HFFc6 (cell line): ENCODE measurements at places on chromosomes 7 and 10. TPM values are rescaled to one million over a fixed set of nuclear protein-coding genes. Genes with fewer than 3 reads are reported as not detected.

The AKAP9 gene
- total RNA-seq: 24.6 to 34.4 TPM (median 30.2 TPM) in 3 replicates

The TFPI2 gene
- 39.7 to 89.9 TPM (median 53.1 TPM) in 3 replicates for total RNA-seq

The MRPS17 gene
- total RNA-seq: 14.5 to 20.1 TPM (median 15.7 TPM) in 3 replicates

The CTTNBP2 gene
- total RNA-seq: not detected in 2 replicates

- no peak for DNase-seq
- H3K27me3 ChIP-seq: no peaks in the 10 kb centered on the region
- peak within 1 kb of the TSS; percentile 93 for H3K27ac ChIP-seq
- H3K4me3 ChIP-seq: peak within 1 kb of the TSS; percentile 95
- H3K36me3 ChIP-seq: peaks cover 28% of the 10 kb centered on the region
Observed at GRCh38 chr10:48604991-48605508, at the start of gene ARHGAP22. Gene ARHGAP22, minus strand, starts transcription at chr10:48605073. Its CDS starts 277 bp downstream, at chr10:48604796.

GRCh38 chr10:76667408-76668370 lies 969.9 kb downstream of the KCNMA1 start:
- H3K27me3 ChIP-seq: peaks cover under 1% of the 10 kb centered on the region; the same call in 1 of the 2 replicates
- no peaks in the 10 kb centered on the region for H3K36me3 ChIP-seq
- H3K4me3 ChIP-seq: no peak overlapping the region
- DNase-seq: no peak
- no peak overlapping the region for H3K27ac ChIP-seq

DNA sequence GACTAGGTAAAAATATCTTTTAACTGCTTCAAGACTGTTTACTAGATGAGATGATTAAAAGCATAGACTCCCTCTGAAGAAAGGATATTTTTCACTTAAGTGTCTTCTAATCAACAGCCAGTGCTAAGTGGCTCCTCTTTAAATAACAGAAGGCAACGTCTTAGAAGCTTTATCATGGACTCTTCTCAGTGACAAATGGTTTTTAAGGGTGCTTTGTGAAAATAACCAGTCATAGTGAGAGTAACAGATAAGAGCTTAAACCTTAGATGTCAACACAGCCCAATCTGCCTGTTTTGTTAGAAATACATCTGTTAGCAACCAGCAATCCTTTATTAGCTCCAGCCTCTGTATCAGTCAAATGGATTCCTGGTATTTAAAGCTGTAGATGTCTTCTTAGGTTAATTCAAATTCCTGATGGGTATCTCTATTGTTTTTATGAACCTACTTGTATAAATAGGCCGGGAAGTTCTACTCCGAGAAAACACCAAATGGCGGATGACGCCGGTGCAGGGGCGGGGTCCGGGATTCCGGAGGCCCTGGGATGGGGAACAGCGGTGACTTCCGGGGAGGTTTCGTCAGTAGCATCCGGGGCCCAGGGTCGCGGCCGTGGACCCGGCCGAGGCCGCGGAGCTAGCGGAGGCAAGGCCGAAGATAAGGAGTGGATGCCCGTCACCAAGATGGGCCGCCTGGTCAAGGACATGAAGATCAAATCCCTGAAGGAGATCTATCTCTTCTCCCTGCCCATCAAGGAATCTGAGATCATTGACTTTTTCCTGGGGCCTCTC lies 285.4 kb downstream of the GPR37 start:
- H3K4me1 ChIP-seq: no peaks in the 10 kb centered on the region
- no peak overlapping the region for H3K27ac ChIP-seq
- no peak overlapping the region for H3K4me3 ChIP-seq
- H3K27me3 ChIP-seq: no peaks in the 10 kb centered on the region
- DNase-seq: no peak

DNA sequence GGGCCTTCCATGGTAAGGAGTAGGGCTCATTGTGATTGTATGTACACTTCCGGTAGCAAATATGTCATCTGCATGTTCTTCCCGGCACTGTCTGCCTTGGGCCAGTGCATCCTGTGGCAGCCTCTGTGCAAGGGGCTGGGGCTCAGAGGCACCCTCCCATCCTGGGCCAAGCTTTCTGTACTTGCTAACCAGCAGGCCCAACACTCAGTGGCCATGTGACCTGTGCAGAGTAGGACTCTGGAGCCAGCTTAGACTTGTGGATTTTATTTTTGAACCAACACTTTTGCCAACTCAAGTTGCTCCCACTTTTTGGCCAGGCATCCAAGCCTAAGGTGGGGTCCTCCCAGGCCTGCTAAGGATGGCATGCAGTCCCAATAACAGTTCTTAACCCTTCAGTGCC lies 25.0 kb downstream of the LDB3 start:
- H3K27me3 ChIP-seq: peaks cover 3% of the 10 kb centered on the region; the same call in 1 of the 2 replicates
- no peak overlapping the region for H3K4me3 ChIP-seq

DNA sequence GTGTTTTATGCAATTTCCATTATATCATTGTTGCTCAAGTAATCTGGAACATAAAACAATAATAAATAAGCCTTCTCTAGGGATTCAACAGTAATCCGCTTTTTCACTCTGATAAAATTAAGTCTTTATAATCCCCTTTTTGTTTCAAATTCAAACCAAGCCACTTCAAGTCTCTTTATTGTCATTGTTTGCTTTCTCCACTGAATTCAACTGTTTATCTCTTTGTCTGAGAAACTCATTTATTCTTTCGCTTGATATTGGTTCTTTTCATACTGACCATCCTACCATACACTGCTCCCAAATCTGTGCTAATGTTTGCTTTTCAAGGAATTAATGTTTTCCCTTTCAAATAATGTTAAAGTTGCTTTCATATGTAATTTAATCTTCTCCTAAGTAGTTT lies 550.4 kb upstream of the PCDH15 start:
- H3K4me1 ChIP-seq: no peaks in the 10 kb centered on the region
- DNase-seq: no peak
- no peaks in the 10 kb centered on the region for H3K27me3 ChIP-seq
- no peak overlapping the region for H3K4me3 ChIP-seq

- no peaks in the 10 kb centered on the region for H3K4me1 ChIP-seq
- no peaks in the 10 kb centered on the region for H3K27me3 ChIP-seq
- no peak overlapping the region for H3K27ac ChIP-seq
Observed at GRCh38 chr10:98748298-98748697, 301.6 kb upstream of the HPS1 start.

DNA sequence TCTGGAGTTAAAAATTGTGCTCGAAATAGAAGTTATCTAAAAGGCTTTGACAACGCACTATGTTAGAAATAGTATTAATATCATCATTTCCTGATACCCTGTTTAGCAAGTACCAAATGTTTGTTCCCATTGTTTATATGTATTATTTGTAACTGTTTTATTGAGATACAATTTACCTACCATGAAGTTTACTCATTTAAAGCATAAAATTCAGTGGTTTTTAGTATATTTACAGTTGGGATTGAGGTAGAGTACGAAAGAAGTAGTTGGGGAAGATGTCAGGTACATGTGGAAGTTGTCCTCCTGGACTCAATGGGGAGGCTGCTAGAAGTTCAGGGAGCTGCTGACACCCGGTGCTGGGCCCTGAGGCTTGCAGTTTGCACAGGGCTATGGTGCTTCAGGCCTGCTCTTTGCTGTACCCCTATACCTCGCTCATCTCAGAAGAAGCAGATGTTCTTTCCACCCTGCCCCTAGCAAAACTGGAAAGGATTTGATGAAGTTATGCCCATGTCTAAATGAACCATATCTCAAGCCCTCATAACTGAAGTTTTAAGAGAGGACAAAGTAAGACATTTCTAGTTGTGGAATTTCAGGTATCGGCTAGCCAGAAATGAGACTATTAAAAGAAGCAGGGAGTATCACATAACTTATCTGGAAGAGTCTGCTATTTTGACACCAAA lies 25.2 kb upstream of the WNT16 start:
- H3K36me3 ChIP-seq: peaks cover 11% of the 10 kb centered on the region; the same call in 1 of the 2 replicates
- H3K27me3 ChIP-seq: no peaks in the 10 kb centered on the region; the same call in 1 of the 2 replicates
- no peak for DNase-seq
- peaks cover 83% of the 10 kb centered on the region for H3K4me1 ChIP-seq
- no peak overlapping the region; the same call in 1 of the 2 replicates for H3K4me3 ChIP-seq

- no peak overlapping the region for H3K4me3 ChIP-seq
- no peaks in the 10 kb centered on the region for H3K36me3 ChIP-seq
- DNase-seq: no peak
- no peak overlapping the region for H3K27ac ChIP-seq
- H3K27me3 ChIP-seq: peaks cover 29% of the 10 kb centered on the region
- no peaks in the 10 kb centered on the region for H3K4me1 ChIP-seq
Observed at GRCh38 chr10:48742891-48743860, 58.5 kb downstream of the WDFY4 start.

DNA sequence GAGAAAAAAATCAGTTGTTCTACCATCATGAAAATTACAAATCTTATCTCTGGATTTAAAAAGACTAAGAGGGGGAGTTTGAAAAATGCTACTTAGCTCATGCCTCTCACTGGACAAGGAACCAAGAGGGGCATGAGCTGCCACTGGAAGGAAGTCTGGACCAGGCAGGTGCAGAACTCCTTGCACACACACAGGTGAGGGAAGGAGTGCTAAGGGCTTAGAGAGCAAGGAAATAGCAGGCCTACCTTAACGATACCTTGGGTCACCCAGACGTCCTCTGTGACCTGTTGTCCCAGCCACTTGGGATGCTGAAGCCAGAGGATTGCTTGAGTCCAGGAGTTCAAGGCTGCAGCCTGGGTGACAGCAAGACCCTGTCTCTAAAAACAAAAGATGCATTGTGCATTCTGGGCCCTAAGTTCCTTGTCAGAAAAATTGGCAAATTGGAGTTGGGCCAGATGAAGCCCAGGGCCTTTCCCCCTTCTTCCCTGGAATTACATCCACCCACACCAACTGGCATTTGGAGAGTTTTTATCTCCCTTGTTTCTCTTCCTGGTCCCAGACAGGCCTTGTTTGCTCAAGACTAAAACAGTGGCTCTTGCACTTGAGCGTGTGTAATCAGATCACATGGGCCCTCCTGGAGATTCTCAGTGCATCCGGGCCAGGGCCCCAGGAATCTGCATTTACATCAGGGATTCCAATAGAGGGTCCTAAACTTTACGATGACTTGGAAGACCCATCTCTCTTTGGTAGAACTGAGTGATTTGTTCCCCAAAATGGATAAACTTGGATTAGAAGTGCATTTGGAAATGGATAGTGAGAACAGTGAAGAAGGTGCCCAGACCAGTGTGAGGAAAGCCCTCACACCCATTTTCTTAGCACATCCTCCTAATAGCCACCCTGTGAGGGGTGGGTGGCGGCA lies 3.0 kb downstream of the DDIT4 start:
- H3K27ac ChIP-seq: no peak overlapping the region
- peaks cover 3% of the 10 kb centered on the region for H3K27me3 ChIP-seq
- peak overlapping the region; percentile 95 for H3K4me3 ChIP-seq
- H3K4me1 ChIP-seq: peaks cover 36% of the 10 kb centered on the region
- H3K36me3 ChIP-seq: peaks cover 16% of the 10 kb centered on the region

GRCh38 chr7:11430112-11430511 lies 401.9 kb downstream of the THSD7A start:
- no peaks in the 10 kb centered on the region for H3K27me3 ChIP-seq
- H3K4me3 ChIP-seq: no peak overlapping the region
- no peak overlapping the region for H3K27ac ChIP-seq
- H3K4me1 ChIP-seq: no peaks in the 10 kb centered on the region
- no peaks in the 10 kb centered on the region for H3K36me3 ChIP-seq
- no peak for DNase-seq

- no peak for DNase-seq
- H3K27me3 ChIP-seq: peaks cover 68% of the 10 kb centered on the region
- H3K27ac ChIP-seq: no peak overlapping the region
- H3K4me1 ChIP-seq: peaks cover 21% of the 10 kb centered on the region
- no peaks in the 10 kb centered on the region for H3K36me3 ChIP-seq
- H3K4me3 ChIP-seq: no peak overlapping the region
Observed at GRCh38 chr10:69685426-69685801, 55.4 kb downstream of the FAM241B start.

- peaks cover 4% of the 10 kb centered on the region; the same call in 1 of the 2 replicates for H3K27me3 ChIP-seq
- H3K27ac ChIP-seq: peak overlapping the region; percentile 56
- H3K4me3 ChIP-seq: no peak overlapping the region
- H3K36me3 ChIP-seq: peaks cover 34% of the 10 kb centered on the region
Observed at GRCh38 chr7:92631067-92631849, 41.1 kb upstream of the FAM133B start.

DNA sequence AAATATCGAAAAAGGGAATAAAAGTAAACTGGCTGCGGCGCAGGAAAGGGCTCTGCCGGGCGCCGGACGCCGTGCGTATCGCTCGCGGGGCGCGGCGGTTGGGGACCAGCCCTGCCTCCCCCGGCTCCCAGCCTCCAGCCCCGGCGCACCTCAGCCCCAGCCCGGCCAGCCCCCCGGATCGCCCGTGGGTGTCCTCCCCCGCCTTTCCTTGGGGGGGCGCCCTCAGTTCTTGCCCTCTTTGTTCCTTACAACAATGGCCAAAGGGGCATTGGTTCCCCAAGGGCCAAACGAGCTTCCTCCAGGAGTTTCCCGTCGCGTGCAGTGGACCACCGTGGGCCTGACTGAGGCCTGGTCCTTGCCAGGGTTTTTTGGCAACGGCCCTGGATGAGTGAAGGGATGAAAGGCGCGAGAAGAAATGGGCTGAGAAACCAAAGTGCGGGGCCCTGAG lies 1.2 kb downstream of the MACROH2A2 start:
- H3K4me3 ChIP-seq: no peak overlapping the region
- H3K27ac ChIP-seq: no peak overlapping the region
- H3K36me3 ChIP-seq: no peaks in the 10 kb centered on the region
- no peak for DNase-seq

DNA sequence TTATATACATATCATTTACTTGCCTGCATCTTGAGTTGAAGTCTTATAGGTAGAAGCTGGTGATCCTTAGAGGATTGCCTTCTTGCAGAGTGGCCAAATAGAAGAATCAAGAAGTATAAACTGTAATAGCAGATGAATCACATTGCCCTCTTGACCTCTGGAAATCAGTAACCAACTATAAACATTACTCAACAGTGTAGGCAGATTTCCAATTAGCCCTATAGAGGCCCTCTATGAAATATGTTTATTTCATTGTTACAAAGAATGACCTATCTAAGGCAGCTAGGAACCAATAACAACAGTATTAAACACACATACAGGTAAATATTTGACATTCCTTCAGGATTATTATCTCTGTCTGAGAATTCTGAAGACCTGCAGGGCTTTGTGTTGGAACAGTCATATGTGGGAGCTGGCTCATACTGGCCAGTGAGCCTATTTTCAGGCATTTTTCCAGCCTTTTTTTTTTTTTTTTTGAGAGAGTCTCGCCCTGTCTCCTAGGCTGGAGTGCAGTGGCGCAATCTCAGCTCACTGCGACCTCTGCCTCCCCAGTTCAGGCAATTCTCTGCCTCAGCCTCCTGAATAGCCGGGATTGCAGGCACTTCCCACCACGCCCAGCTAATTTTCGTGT lies 7.2 kb upstream of the SRI start:
- peaks cover 27% of the 10 kb centered on the region for H3K4me1 ChIP-seq
- no peaks in the 10 kb centered on the region for H3K36me3 ChIP-seq
- no peak overlapping the region for H3K4me3 ChIP-seq
- peaks cover 2% of the 10 kb centered on the region; the same call in 1 of the 2 replicates for H3K27me3 ChIP-seq
- no peak overlapping the region for H3K27ac ChIP-seq

- H3K4me3 ChIP-seq: no peak overlapping the region
- H3K27ac ChIP-seq: no peak overlapping the region
- peaks cover 49% of the 10 kb centered on the region for H3K4me1 ChIP-seq
- H3K36me3 ChIP-seq: no peaks in the 10 kb centered on the region
- DNase-seq: no peak
- no peaks in the 10 kb centered on the region for H3K27me3 ChIP-seq
Observed at GRCh38 chr10:88661577-88661976, 2.7 kb upstream of the LIPF start.
